ENCODE measurements at places on chromosomes 7 and 10.
A peak's percentile ranks its signal among the peaks of the same experiment; 100 is the strongest.

DNA sequence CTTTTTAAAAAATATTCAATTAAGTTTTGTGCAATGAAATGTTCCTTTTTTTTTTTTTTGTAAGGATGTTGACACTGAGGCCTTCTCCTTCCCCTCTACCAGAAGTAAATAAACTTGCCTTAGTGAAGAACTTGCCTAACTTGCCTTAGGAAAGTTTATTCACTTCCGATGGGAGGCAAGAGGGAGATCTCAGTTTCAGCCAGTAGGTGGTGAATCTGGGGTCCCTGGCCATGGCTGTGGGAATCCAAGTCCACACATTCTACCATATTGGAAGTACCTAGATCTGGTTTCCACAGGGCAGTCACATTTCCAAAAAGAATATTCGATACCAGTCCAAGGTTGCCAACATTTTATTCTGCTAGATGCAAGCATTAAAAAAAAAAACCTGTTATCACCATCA lies 270.9 kb downstream of the CCSER2 start:
- no peak for DNase-seq

GRCh38 chr7:44094883-44095592 lies 9.1 kb upstream of the AEBP1 start:
- DNase-seq, result no peak

DNA sequence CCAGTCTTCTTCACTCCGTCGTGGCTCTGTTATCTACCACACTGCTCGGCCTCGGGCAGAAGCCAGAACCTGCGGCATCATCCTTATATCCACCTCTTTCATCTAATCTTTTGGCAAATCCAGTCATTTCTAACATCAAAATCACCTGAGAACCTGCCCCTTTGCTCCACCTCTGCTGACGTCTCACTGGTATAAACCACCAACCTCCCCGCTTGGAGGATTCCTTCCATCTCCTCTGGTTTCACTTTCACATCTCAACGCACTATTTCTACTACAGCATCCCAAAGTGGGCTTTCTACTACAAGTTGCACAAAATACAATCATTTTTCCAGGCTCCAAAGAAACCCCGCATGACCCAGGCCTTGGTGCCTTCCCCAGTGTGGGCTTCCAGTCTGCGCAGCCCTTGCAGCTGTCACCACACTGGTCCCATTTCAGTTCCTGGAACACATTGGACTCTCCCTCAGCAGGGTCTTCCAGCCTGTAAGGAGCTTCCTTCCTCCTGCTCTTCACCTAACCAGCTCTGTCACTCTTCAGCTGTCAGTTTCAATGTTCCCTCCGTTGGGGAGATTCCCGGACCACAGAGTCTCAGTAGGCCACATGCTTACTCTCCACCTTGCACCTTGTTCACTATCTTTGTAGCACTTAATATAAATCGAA lies 85.0 kb downstream of the PRKCQ start:
- no peak for DNase-seq

- DNase-seq, result peak; percentile 40
Measured at GRCh38 chr7:8436965-8437364, 3.6 kb downstream of the NXPH1 start.

DNA sequence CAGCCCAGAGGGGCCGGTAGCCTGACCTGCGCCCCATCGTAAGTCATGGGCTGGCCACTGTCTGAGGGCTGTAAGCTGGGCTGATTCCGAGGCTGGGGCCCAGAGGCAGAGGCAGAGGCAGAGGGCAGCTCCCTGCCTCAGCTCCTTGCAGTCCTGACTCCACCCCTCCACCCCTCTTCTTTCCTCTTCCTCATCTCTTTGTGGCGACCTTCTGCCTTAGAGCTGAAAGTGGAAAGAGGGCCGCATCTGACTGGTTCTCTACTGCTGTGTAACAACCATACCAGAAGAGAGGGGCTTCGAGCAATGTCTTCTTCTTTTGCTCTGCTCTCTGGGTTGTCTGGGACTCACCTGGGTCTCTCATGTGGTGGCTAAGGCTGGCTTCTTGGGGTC lies 179.1 kb downstream of the RPS24 start:
- DNase-seq, result no peak

DNA sequence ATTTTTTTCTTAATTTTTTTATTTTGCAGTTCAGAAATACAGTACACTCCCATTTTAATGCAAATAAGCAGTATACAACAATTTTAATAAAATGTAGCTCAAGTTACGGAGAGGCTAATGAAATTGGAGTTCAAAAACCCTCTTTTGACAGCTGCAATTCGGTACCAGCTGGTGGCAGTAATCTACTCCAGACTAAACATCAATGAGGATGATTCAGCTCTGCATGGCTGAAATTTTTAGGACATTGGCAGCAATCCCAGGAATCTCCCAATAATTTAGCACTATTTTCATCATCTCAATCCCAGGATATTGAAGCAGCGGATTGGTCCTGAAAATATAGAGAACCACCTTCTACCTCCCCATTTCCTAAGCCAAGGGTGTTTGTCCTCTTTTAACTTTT lies 278.8 kb downstream of the CACNA2D1 start:
- peak; percentile 67 for DNase-seq

GRCh38 chr10:122484276-122485060 lies 23.1 kb downstream of the HTRA1 start:
- no peak for DNase-seq

DNA sequence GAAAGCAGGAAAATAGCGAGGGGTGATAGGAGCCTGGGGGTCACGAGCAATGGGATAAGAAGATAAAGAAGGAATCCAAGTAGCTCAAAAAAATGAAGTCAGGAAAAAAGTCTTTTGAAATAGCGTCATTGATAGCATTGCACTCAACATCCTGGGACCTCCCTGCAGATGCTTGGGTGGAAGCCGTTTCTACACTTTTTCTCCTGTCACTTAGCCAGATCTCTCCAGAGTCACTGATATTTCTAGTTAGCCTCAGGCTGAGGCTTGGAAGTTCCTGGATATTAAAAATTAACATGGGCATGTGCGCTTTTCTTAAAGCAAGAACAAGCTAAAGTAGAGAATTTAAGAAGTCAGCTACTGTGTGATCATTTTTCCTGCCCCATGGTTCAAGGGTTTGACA lies 39.5 kb upstream of the CHST15 start:
- no peak for DNase-seq

DNA sequence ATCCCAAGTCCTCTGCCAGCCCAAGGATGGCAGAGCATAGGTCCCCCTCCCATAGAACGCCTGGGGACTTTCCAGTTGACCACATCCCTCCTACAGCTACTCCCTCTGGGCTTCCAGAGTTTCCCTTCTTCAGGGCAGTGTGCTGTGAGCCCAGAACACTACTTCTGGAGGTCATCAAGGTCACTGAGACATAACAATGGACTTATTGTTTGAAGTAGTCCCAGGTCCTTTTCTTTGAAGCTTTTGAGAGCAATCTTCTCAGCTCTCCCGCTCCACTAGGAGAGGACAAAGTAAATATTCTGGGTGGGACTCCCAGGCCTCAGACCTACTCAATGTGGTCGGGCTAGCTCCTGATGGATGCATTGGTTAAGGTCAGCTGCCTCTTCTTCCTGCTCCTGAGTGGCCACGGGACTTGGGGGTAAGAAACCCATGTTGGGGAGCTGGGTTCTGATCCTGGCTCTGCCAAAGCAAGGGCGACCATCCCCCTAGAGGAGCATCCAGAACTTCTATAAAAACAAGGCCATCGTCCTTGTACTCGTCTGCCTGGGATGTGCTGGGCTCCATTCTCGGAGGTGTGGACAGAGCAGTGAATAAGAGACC lies 83.5 kb upstream of the DDC start:
- no peak for DNase-seq

DNA sequence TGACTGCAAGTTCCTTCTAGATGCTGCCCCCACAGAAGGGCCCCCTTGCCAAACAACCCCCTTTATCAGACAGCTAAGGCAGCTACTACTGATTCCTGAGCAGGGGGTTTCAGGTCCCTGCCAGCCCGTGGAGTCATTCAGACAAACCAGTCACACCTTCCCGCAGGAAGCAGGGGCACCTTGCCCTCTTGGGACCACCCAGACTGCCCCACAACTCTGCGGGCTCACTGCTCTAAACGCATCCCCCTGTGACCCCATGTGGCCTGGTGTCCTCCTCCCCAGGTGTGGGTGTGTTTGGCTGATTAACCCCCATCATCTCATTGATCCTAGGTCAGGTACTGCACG lies 298.9 kb downstream of the TCERG1L start:
- no peak for DNase-seq

GRCh38 chr10:130350996-130351395 lies 214.8 kb downstream of the GLRX3 start:
- DNase-seq, result no peak

DNA sequence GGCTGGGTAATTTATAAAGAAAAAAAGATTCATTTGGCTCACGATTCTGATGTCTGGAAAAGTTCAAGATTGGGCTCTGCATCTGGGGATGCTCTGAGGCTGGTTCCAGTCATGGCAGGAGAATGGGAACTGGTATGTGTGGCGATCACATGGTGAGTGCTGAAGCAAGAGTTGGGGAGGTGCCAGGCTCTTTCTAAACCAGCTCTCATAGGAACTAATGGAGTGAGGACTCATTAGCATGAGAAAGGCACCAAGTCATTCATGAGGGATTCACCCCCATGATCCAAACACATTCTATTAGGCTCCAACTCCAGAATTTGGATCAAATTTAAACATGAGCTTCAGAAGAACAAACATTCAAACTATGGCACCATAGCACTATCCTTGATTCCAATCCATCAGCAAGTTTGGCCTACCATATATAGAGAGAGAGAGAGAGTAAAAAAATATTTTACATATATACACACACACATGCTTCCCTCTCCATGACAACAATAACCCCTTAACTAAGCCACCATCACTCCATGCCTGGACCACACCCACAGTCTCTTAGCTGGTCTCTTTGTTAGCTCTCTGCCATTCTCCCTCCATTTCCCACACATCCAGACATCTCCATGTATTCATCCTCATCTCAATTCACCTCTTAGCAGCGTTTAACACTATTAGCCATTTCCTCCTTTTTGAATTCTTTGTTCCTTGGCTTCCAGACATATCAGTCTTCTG lies 57.9 kb downstream of the NPY start:
- peak; percentile 49 for DNase-seq

DNA sequence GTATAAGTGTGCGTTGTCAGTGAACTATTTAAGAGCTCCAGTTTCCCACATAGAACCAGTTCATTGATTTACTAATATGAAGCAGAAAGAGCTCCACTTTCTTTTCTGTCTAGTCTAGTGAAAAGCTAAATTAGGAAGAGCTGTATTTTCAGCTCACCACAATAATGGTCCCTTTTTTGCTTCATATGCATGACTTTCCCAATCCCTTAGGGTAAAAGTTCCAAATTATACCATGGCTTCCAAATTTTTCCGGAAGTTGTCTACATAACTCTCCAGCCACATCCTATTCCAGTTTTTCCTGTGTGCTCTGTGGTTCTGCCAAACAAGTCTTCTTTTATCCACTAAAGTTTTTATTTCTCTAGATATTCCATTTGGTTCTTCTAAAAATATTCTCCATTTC lies 685.2 kb downstream of the REEP3 start:
- DNase-seq, result no peak

DNA sequence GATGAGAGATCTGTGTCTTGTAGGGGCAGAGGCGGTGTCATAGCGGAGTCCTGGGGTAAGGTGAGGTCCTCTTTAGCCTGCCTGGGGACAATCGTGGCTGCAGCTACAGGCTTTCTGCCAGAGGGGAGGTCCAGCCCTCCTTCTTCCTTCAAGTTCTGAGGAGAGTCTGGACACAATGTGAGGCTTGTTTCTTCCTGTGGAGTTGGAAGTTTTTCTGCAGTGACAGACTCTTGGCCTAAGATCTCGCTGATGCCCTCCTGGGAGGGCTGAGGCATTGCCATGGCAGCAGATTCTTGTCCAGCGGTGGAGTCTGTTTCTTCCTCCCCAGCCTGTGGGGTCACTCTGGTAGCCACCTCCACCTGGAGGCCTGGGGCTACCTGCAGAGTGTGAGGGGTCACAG lies 4.4 kb downstream of the NACAD start:
- DNase-seq, result no peak

DNA sequence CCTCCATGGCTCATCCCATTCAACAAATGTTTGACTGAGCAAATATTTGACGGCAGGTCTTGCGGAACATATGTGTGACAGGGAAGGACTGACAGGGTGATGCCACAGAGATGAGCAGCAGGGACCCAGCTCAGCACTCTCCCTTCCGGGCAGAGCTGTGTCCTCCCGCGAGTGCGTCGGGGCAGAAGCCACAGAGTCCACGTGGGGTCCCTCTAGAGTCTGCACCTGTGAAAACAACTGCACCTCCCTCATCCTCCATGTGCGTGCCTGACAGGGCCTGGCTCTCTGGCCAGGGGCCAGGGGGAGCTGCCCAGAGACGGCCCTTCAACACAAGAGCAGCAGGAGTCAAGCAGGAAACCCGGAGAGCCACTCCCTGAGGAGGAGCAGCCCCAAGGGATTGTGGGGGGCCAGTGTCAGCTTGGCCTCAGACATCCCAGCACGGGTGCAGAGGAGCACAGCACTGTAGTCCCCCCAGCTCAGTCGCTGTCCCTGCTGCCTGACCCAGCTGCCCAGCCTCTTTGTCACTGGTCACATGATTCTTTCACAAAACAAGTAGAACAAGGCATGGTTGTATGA lies 83.6 kb upstream of the TMEM72 start:
- no peak for DNase-seq

DNA sequence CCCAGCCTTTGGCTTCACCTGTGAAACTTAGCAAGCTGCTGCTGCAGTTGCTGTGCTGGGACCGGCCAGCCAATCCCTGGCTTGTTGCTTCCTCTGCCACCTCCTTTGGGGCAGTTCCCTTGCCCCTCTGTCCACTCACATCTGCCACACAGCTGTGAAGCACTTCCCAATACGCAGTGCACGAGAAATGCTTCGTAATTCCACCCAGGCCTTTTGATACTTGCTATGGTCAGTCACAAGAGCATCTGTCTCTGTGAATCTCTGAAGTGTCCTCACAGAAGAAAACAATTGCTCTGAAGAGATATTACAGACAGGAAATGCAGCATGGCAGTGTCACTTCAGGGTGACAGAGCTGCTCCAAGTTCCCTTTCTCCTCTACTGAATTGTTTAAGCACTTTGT lies 208.5 kb downstream of the PTEN start:
- DNase-seq, result no peak

DNA sequence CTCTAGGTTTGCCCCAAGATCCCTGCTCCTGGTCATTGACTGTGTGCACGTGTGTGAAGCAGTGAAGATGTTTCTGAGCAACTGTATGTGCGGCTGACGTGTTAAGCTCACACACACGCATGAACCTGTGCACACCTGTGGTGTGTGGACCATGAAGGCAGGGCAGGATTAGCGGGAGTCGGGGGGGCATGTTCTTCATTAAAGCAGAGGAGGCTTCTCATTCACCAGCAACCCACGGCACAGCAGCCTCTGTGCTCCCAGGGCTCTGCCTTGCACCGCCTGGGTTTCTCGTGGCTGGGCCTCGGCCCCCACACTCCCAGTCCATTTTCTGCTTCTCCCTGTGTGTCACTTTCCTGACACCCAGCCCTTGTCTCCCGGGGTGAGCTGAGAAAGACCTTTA lies 824 bp upstream of the TACR2 start:
- DNase-seq, result no peak

GRCh38 chr10:72692744-72692993 lies 726 bp downstream of the MCU start:
- DNase-seq, result no peak

Data from astrocyte of the hippocampus (primary cell).